PC-9 (cell line): ENCODE measurements at places on chromosomes 11 and 22. TPM values are rescaled to one million over a fixed set of nuclear protein-coding genes. Genes with fewer than 3 reads are reported as not detected.

GRCh38 chr11:117972629-117973502, 13.3 kb upstream of the IL10RA start:
- DNase-seq, result no peak

- DNase-seq, result no peak
Measured at GRCh38 chr11:76329084-76329648, 51.8 kb downstream of the THAP12 start.

DNA sequence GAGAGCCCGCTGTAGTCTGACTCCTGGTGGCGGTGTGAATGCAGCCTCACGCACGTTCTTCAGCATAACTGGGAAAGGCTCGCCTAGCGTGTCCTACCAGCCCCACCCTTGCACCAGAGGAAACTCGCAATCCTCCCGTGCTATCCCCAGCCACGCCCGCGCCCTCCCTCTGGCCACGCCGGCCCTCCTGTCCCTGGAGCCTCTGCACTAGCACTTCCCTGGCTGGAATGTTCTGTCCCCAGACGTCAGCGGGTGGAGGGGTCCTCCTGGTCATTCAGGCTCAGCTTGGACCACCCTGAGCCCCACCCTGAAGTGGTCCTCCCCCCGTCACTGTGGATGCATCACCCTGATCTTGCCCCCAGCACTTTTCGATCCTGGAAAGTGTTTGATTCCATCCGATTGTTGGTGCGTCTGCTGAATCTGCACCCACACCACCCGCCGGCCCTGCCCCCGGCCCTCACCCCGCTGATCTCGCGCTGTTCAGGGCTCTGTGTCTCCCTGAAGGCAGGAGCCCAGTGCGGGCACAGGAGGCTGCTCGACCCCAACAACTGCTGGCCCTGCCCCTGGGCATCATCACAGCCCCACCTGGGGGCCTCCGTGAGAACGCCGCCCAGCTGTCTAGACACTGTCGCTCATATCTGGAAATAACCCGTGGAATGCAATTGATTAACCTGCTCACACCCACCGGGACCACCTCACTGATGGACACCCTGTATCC, 437.0 kb downstream of the TBC1D22A start:
- peak; percentile 6 for DNase-seq

- no peak for DNase-seq
Measured at GRCh38 chr22:31915586-31915985, 28.7 kb upstream of the YWHAH start.

GRCh38 chr11:114077482-114078305, 18.2 kb downstream of the ZBTB16 start:
- no peak for DNase-seq

The SYT12 gene
- total RNA-seq, result 11.1 and 12.3 TPM in 2 replicates

The MOGAT2 gene
- total RNA-seq, result not detected in 2 replicates

The GUCD1 gene
- 69.1 and 80.2 TPM in 2 replicates for total RNA-seq
